Stimulated activated CD4-positive, alpha-beta T cell treated with anti-CD3 and anti-CD28 coated beads, Interleukin-1b, Interleukin-23, amount 100 ng/mL, for 24 hours (primary cell): ENCODE measurements at places on chromosomes 7 and 10.

GRCh38 chr10:51926337-51926736 lies 226.9 kb upstream of the CSTF2T start:
- DNase-seq: no peak

DNA sequence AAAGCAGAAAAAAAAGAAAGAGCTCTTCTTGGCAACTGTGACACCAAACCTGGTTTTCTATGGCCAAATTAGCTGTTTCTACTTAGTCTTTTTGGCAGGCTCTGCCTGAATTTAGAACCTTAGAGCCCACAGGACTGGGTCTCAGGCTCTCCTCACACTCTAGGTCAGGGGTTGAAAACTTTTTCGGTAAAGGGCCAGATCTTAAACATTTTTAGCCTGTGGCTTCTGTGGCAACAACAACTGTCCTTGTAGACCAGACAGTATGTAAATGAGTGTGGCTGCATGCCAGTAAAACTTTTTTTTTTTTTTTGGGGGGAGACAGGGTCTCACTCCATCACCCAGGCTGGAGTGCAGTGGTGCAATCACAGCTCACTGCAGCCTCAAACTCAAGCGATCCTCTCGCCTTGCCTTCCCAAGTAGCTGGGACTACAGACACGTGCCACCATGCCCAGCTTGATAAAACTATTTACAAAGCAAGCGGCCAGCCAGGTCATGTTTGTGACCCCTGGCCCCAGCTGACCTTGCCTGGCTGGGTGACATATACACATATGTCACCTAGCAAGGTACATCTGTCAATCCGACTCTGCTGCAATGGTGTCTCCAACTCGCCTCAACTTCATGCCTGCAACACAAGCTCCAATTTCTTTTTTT lies 17.4 kb downstream of the KPNA7 start:
- DNase-seq: no peak

DNA sequence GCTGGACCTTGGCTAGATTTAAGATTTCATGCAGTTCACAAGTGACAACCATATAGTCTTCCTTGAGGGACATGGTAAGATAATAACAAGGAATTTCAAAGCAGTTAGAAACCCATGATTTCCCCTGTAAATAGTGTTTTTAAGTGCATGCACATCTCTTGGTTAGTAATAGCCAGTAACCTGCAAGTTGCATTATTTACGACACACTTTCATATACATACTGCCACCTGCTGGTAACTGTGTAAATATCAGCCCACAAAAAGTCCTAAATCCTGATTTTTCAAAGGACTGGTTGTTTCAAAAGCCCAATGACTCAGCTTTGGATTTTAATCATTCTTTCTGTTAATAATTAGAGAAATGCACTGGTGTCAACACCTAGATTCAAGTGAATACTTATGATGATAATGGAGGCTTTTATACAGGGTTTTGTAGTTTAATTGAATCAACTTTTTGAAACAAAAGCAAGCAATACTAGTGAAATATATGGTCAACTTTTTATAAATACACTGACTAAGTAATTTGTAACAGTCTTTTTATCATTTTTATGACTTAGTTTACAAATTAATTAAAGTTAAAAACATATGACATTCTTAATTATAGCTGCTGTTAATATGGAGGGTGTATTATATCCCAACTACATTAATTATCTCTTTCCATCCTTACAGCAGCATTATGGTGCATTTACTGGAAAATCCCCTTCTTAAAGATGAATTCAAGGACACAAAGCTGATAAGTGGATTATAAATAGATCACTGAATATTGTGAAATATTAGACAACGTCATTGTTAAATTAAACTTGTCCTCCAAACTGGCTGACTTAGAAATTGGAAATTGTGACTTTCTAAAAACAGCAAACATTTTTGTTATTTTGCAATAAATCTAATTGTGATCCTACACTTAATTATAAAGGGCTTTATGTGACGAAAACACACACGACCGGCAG lies 367.7 kb upstream of the SEMA3D start:
- no peak for DNase-seq

DNA sequence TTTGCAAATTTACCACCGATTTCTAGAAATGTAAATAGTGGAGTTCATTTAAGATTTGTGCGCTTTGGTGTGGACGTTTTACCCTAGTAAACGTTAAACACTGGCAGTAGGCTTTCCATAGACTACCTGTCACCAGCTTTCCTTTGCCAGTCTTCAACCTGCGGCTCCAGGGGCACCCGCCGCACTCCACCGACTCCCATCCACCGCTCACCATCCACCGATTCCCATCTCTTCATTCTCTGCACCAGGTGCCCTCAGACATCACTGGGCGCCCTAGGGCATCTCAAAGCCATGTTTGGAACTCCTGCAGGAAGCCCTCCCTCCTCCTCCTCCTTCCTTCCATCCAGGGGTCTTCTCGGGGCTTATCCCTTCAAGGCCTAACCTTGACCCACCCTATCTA lies 1.4 kb upstream of the AP5Z1 start:
- no peak for DNase-seq

GRCh38 chr7:3336042-3336665 lies 35.1 kb downstream of the SDK1 start:
- no peak for DNase-seq

- no peak for DNase-seq
These were observed 2.2 kb upstream of the FZD8 start for GRCh38 chr10:35644050-35644950.

- no peak for DNase-seq
These were observed 910.6 kb downstream of the KCNMA1 start for GRCh38 chr10:76727038-76727437.

DNA sequence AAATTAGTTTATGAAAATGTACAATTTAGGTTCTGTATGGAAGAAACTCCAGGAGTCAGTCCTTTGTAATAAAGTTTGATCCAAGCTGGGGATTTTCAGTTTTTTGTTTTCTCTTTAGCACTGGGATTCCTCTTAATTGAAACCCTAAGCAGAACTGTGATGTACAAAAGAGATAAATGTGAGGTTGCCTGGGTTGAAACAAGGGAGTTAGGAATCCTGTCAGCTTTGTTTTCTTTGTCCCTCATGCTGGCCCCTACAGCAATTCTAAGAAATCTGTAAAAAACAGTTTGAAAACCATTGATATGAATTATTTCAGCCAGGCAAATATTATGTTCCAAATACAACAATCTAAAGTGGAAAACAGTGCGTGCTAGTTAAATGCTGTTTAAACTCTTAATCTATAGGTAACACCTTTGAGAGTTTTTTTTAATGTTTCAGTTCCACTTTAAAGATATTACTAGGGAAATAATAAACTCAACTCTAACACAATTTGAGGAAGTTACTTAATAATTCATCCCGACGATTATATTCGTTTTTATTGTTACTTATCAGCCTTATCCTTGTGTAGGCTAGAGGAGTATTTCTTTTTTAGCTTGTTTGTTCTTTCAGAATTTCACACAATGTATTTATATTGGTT lies 65.3 kb downstream of the SGCE start:
- DNase-seq: no peak

GRCh38 chr7:26199301-26200037 lies 1.1 kb downstream of the HNRNPA2B1 start:
- DNase-seq: peak; percentile 24

- DNase-seq: no peak
These were observed 65.7 kb upstream of the ASAH2 start for GRCh38 chr10:50316695-50317648.

GRCh38 chr10:90579602-90580242 lies 278.1 kb downstream of the HTR7 start:
- DNase-seq: no peak

- DNase-seq: peak; percentile 28
These were observed 79.0 kb upstream of the TMEM168 start for GRCh38 chr7:112869111-112869774.

DNA sequence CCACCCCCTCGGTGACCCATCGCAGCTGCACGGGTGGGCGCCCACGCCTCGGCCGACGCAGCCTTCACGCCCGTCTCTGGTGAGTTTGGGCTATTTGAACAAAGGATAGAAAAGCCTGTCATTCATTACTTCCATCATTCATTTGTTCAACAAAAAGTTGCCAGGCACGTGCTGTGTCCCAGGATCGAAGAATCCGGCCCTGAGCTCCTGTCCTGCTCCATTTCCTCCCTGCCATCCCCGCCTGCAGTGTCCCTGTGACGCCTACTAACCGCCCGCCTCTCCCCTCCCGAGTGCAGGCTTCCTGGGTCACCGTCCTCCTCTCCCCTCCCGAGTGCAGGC lies 340.1 kb downstream of the WDR37 start:
- DNase-seq: no peak

DNA sequence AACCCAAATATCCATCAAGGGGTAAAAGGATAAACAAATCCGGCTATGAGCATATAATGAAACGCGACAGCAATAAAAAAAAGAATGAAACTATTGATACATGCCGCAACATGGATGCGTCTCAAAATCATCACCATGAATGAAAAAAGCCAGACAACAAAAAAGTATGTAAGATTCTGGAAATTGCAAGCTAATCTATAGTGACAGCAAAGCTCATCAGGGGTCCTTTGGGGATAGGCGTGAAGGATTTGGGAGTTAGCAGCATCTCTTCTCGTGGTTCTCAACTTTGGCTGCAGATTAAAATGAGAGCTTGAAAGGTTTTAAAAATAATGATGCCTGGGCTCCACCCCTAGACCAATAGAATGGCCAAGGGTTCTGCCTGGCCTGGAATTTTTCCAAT lies 46.0 kb upstream of the ELN start:
- no peak for DNase-seq

DNA sequence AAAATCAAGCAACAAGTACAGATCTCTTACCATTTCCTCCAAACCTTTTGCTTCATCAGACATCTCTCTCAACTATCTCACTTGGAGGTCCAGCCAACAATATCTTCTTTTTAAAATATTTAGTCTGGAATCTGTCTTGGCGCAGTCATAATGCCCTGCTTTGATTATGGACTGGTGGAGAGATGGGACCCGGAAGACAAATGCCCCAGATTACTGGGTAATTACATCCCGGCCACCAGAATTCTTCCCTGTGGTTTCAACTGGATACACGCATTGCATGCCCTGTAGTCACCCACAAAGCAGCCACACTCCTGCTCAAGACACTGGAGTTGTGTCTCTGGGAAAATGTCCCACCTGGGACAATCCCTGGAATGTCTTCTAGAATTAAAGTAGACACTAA lies 65.5 kb downstream of the BPGM start:
- DNase-seq: no peak

- DNase-seq: peak; percentile 47
These were observed 14.4 kb upstream of the AHCYL2 start for GRCh38 chr7:129210256-129210988.

- DNase-seq: no peak
These were observed 9.4 kb downstream of the CNNM2 start for GRCh38 chr10:102927311-102928010.

DNA sequence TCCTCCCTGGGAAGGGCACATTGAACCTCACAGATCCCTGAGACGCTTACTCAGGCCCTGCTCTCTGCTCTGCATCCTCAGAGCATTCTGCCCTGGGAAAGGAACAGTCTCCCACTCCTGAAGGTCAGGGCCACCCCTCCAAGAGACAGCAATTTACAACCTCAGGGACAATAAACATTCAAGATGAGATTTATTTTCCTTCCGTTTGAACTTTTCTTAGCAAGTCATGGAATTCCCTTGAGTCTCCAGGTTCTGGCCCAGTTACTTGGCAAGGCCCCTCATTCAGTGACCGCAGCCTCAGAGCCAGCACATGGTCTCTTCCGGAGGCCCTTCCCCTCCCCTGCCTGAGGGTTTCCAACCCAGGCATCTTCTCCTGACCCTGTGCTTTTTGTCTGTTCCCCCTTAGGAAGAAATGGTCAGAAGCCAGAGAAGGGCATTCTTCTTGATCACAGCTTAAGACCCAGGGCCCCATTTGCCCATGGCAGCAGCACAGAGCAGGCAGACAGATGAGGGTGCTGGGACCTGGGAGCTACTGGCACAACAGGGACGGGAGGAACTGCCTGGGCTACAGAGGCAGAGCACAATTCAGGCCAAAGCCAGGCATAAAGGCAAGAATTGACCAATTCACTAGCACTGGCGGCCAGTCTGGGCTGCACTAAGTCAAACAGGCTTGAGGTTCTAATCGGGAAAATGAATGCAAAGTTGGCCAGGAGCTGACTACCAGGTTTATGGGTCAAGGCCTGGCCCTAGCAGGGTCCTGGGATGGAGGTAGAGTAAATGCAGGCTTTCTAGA lies 56.7 kb downstream of the VSTM4 start:
- no peak for DNase-seq
